ENCODE measurements at places on chromosomes 4 and X.

DNA sequence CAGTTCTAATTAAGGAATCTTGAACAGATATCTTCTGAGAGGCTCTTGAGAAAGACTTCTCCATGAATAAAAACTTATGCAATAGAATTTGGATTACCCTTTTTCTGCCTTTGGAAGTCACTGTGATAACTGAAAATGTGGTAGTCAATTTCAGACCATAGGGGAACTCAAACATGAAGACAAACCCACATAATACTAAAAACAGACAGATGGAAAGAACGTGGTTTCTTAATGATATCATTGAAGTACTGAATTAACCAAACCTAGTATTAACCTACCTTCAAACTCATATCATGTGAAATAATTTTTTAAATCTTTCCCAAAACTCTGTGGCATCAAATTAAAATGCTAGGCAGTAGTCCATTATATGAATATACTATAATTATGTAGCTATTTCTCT lies 153.5 kb downstream of the CAMK2D start:
- no peak for DNase-seq

DNA sequence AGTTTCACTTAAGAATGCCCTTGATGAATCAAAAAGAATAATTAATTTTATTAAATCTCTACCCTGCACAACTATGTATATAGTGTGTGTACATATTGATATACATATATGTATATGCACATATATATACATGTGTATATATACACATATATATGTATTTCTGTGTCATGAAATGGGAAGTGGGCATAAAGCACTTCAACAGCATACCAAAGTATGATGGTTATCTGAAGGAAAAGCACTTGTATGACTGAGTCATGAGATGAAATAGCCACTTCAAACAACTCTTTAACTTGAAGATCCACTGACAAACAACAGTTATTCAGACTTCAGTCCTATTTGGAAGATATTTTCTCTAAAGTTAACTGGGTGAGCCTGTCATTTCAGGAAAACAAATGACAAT lies 16.3 kb downstream of the RNF128 start:
- no peak for DNase-seq

DNA sequence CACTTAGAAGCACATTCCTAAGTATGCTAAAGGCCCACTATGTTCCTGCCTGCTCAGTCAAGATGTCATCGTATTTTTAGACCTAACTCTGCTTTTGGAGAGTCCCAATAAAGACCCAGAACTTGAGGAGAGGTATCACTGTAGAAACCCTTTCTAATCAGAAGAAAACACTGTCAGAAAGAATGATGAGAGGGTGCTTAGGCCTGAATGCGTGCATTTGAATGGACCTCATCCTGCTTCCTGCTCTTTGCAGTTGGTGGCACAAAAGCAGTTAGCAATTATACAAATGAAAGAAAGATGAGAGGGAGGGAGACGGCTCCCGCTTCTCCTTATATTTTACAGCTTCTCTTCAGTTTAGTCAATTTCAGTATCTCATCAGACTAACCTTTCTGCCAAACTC lies 987.2 kb downstream of the CCSER1 start:
- DNase-seq, result no peak

DNA sequence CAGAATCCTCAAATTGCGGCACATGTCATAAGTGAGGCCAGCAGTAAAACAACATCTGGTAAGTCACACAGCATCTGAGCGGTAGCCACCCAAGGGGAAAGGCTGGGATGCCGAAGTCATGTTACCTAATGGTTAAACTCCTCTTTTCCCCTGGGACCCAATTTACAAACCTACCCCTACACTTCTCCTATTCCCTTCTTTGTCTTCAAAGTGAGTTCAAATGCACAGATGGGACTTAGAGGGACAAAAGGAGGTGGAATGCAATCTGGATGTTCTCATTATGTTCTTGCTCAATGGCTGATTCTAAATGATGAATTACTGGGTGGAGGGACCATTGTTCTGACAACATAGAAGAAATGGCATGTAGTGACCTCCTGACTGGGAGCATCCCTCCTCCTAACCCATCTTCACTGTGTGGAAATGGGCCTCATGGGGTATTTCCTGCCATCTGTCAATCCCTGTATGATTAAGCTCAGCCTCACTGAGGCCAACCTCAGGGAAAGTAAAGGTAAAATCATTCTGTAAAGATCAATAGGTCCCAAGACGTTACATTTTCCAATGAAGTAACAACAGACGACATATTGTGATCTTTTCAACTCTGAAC lies 8.5 kb downstream of the CD40LG start:
- DNase-seq, result no peak

- no peak for DNase-seq
Observed at GRCh38 chr4:53695540-53696463, 104.5 kb upstream of the LNX1 start.

- no peak for DNase-seq
Observed at GRCh38 chr4:169089004-169089403, 78.9 kb upstream of the CBR4 start.

- no peak for DNase-seq
Observed at GRCh38 chr4:39255871-39256270, 73.5 kb downstream of the WDR19 start.

GRCh38 chr4:1196421-1197183 lies 24.2 kb upstream of the SPON2 start:
- DNase-seq, result no peak

DNA sequence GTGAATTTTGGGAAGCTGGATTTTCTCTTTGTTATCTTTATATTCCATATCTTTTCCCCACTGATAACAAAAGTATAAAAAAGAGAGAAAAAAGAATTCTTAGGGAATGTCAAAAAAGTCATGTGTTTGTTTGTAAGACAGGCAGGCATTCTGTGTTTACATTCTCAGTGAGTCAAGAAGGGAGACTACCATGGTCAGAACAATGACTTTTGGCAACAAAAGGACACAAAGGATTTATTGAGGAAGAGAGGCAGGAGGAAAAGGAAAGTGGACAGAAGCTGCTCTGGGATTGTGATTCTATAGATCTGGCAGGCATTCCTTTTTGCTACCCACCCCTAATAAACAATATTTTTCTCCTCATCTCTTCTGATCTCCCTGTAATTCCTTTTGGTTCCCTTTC lies 5.9 kb upstream of the ANK2 start:
- DNase-seq, result no peak

Measured in RWPE1 (cell line).